ENCODE measurements at places on chromosomes 11 and 22.

DNA sequence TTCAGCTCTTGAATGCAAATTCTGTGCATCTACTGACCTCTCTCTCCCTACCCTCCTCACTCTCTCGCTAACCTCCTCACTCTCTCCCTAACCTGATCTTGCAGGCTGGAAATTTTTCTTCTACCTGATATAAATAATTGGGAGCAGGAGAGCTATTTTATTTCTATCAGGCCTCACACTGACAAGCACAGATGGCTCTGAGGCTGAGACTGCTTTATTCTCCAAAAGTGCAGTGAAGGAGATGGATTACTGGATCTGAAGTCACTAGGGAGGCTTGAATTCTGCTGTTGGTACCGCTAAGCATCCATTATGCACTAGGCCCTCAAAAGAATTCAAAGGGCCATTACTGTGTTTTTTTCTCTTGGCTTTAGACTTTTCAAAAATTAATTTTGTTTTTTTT lies 19.4 kb upstream of the LDHA start:
- no peak for DNase-seq

DNA sequence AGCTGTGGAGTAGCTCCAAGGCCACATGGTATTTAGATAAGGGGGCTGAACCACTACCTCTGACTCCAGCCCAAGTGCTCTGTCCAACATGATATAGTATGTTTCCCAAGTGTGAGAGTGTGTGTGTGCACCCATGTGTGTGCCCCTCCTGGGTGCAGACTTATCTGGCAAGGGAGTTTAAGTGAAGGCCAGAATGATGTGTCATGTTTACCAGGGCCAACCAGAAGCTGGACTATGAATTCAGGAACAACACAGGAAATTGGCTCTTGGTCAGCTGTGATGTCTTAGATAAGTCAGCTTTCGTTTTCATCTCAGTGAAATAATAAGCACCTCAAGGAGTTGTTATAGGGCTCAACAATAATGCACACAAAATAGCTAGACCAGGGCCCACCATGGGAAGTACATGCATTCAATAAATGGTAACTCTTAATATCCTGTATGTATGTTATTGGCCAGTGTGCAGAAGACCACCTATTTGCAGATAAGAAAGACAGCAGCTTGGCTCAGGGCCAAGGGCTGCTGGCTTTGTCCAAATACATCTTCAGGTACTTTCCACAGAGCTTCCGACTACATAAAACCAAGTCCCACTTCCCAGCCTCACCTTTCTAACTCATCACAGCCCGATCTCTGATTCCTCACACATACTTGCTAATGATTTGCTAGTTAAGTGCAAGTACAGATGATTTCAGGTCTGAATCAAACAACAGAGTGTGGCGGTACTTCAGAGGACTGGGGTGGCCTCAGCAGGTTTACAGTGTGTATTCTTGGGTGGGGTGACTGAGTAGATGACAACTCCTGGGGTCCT lies 120.9 kb downstream of the ME3 start:
- DNase-seq: no peak

DNA sequence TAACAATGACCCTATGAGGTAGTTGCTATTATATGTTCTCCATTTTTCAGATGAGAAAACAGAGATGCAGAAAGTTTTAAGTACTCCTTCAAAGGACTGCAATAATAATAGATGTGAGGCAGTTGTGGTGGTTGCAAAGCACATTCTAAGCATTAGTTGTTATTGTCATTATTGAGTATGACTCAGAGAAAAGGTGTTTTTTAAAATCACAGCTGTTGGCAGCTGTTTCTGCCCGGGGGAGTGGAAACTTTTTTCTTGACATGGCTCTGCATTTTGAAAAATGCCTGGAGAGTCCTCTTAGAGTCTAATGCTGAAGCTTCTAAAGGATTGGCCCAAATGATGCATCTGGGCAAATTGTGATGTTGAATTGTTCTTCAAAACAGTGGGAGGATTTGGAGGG lies 244.5 kb upstream of the MPPED2 start:
- DNase-seq: no peak

DNA sequence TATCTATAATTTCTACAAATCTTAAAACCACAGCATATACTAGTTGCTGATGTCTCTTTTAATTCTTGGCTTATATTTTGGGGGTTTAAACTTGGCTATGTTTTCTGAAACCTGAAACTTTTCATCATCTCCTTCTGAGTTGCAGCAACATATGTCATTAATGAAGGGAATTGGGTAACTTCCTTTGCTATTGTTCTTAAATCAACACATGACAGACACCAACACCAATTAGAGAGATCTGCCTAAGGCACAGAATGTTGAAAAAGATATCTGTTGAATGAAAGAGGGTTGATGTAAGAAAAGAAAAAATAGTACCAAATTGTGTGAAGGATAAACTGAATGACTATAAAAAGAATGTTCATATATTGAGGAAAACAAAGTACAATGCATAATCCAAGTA lies 10.3 kb upstream of the GAS2 start:
- DNase-seq: no peak

DNA sequence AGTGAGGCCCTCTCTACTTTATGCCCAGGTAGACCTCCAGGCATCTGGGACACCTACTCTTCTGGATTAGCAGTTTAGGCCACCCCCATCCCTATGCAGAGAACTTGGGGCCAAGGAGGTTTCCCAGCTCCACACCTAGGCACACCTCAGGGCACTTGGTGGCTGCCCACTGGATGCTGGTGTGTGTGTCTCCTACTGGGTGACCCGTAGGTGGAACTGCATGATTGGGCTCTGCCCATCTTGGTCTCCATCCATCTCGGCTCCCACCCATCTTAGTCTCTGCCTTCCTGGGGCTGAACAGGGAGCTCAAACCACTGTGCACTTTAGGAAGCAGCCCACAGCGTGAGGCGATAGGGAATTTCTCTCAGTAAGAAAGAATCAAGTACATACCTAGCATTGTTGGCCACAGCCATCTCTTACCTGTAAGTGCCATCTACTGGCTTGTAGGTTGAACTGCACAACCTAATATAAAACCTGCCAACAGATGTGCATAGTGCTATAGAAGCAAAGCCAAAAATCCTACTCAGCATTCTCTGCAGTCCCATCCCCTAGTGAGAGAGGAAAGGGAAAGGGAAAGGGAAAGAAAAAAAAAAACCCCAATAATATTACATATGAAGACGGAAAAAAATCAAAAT lies 61.6 kb upstream of the PTPN5 start:
- no peak for DNase-seq

DNA sequence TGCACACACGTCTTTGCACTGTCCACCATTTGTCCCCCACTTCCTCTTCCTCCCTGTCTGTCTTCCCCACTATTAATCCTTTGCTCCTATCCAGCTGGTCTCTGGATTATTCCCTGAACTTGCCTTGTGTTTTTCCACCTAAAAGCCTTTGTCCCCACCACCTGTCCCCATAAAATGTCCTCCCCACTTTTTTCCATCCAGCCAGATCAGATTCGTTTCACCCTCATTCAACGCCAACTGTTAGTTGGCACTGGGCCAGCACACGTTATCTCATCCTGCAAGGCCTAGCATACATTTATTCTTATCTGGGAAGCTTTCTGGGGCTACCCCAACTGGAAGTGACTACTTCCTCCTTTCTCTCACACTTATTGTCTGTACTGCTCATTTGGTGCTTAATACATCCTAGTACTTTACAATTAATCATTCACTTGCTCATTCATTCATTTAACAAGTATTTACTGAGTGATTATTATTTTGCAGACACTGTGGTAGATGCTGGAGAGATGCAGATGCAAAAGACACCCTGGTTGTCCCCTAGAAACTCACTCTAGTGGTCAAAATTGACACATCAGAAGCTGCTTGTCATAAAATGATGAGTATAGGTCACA lies 96.2 kb downstream of the RASSF10 start:
- DNase-seq: no peak
